ENCODE measurements at places on chromosomes 4 and X.

DNA sequence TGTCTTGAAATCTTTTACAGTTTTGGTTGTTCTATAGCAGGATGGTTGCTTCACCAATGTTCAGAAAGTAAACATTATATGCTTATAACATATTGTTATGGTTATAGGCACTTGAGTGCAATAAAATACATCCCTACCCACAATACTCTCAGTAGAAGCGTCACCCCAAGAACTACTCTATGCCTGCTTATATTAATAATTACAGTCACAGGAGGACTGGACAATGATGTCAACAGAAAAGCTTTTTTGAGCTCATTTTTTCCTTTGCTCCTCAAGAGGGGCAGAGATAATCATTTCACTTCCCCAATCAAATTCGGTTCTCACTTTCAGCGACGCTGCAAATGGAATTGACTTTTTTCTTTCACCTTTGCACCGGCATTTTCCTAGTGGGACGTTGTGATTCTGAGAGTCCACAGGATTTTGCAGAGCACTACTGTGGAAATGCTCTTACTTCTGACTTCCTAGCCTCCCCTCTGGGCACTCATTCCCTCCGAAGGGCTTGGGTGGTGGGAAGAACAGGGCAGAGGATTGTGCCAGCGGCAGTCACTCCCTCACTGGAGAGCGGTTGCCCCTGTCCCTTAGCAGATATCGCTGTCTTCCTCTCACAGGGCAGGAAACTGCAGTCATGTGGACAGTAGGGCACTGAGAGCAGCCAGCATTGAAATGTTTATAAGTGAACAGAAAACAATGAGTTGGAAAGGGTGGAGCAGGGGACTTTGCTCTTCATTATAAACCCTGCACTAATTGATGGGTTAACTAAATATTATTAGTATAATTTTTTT, 24.9 kb upstream of the SGMS2 start:
- DNase-seq = no peak

GRCh38 chrX:65671286-65671685, 3.8 kb downstream of the MSN start:
- DNase-seq = no peak

DNA sequence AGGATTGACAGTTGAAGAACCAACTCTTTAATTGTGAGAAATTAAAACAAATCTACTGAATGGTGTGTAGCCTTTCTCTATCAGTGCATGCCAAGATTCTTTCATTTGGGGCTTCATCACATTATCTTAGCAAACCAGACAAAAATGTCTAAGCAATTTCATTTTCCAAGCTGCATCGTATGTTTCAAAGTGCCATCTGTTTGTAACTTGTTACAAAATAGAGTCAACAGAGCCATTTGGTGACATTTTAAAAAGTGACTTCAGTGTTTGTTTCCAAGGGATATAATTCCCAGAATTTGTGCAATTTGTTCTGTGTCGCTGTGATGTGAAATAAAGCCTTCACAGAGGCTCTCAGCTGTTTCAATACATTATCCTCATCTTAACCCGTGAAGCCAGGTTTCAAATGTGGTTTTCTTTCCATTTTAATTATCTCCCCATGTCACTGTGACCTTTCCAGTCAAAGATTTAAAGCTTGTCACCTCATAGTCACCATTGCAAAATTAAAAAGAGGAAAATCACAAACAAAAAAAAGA, 46.0 kb upstream of the C1QTNF7 start:
- no peak for DNase-seq

DNA sequence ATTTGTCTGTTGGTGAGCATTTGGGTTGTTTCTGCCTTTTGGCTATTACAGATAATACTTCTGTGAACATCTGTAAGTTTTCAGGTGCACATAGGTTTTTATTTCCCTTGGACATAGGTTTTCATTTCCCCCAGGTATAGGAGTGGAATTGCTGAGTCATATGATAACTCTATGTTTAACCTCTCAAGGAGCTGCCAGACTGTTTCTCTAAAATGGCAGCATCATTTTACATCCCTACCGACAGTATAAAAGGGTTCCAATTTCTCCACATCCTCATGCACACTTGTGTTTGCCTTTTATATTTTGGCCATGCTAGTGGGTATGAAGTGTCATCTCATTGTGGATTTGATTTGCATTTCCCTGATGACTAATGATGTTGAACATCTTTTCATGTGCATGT, 53.5 kb downstream of the TMEM164 start:
- DNase-seq = no peak

DNA sequence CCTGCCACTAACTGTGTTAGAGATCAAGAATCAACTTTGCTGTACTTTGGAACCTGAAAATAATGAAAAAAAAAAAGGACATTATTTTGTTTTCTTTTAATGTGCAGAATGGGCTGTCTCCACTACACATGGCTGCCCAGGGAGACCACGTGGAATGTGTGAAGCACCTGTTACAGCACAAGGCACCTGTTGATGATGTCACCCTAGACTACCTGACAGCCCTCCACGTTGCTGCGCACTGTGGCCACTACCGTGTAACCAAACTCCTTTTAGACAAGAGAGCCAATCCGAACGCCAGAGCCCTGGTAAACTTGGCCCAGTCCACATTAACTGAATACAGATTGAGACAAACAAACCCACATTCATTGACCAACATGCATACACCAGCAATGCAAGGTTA, 206.2 kb downstream of the ANK2 start:
- DNase-seq = no peak

- peak; percentile 32 for DNase-seq
Observed at GRCh38 chr4:2714061-2714770, 41.9 kb downstream of the TNIP2 start.

- DNase-seq = no peak
Observed at GRCh38 chr4:22030307-22030706, 81.7 kb upstream of the KCNIP4 start.

DNA sequence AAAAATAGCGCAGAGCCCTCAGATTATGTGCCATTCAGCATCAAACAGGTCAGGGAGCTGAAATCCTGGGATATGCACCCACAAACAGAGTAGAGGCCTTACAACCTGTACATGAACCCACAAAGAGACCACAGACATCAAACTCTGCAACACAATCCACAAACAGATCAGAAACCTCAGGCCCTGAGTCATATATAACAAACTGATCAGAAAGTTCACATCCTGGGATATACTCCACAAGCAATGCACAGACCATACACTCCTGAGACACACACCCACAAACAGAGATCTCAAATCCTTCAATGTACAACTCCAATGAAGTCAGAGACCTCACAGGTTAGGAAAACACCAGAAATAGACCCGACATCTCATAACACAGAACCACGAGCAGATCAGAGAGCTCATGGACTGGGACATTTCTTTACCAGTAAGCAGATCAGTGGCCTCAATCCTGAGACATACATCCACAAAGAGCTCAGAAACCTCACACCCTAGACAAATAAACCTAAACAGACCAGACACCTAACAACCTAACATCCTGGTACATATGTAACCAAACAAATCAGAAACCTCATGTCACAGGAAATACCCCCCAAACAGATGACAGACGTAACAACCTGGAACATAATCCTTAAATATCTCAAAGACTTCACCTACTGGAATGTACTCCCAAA, 24.2 kb downstream of the SUV39H1 start:
- no peak for DNase-seq
